ENCODE measurements at places on chromosomes 3 and 15. TPM values are rescaled to one million over a fixed set of nuclear protein-coding genes. Genes with fewer than 3 reads are reported as not detected.

DNA sequence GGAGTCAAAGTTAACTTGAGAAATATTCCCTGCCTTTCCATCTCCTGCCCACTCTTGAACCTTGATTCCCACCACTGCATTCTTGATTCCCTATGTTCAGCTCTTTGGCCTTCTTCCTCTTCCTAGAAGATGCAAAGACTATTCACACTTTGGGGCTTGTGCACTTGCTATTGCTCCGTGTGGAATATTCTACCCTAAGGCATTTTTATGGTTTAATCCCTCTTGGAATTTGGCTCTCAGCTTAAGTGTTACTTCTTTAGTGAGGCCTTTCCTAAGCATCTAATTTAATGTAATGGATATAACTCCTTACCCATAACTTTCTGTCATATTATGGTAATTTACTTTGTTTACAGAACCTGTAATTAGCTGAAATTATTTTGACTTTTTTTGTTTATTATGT, 318.9 kb upstream of the COL8A1 start:
- no peak for DNase-seq

PRR20G gene
- polyA plus RNA-seq = not detected

DNA sequence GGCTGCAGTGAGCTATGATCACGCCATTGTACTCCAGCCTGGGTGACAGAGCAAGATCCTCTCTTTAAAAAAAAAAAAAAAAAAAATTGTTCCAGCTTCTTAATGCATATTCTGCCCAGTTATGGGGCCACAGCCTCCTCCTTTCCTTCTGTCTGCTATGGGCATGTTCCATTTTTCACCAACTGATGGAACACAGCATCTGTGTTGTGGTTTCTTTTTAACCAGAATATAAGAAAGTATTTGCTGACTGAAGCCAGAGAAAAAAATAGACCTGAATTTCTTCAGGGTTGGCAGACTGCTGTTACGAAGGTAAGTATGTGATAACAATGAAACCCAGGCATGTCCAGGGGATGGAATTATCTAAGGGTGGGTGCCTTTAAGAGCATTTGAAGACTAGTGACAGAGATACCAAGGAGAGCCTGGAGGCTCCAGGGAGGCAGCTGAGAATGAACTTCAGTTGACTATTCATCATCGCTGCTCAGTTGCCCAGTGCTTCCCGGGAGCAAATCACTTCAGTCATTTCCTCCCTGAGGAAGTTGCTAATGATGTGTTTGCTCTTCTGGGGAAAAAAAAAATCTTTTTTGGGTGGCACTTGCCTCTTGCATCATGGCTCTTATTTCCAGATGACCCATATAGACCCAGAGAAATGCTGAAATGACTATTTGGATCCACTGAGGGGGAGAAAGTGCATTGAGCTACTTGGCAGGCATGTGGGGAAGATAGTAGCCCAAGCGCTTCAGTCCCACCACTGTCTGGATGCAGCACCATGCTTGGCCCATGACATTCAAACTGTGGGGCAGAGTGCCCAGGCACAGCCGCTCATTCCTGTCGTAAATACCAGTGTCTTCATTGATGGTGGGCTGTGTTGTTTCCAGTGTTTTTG, 14.5 kb downstream of the NCBP2 start:
- no peak for DNase-seq

CERS3 gene
- polyA plus RNA-seq = not detected

PFN2 gene
- 490 TPM for polyA plus RNA-seq

ETV5 gene
- 29.8 TPM for polyA plus RNA-seq

CACNA1D gene
- polyA plus RNA-seq = 9.1 TPM

KCNH8 gene
- polyA plus RNA-seq = 1.4 TPM

GRCh38 chr3:194009892-194010533, 125.9 kb upstream of the HES1 start:
- DNase-seq = no peak

DNA sequence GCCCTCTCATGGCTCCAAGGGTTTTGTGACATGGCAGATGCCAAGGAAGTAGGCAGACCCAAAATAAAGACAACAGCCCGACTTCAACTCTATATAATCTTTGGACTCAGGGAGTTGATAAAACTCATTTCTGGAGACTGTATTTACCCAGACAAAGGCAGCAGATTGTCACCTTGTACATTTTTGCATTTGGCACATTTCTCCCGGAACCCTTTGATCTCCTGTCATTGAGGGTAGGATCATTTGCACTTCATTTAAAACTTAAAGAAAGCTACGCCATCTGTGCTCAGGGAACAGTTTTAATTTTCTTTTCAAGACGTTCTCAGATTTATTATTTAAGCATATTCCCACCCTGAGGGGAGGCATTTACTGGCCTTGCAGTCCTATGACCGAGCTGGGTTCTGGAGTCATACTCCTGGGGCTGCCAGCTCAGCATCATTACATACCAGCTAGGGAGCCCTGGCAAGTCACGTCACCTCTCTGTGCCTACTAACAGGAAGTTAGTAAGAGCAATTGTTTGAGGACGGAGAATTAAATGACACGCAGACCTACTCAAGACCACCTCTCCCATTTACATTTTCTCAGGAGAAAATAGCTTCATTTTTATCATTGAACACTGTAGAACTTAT, 5.9 kb downstream of the CDCP1 start:
- no peak for DNase-seq

- DNase-seq = no peak
These were observed 46.2 kb upstream of the EPHA3 start for GRCh38 chr3:89061259-89061658.

SLC28A1 gene
- polyA plus RNA-seq = 7.4 TPM

CRYGS gene
- polyA plus RNA-seq = 5.6 TPM

NEK10 gene
- polyA plus RNA-seq = 2.2 TPM

DNAJC19 gene
- 78.2 TPM for polyA plus RNA-seq

DNA sequence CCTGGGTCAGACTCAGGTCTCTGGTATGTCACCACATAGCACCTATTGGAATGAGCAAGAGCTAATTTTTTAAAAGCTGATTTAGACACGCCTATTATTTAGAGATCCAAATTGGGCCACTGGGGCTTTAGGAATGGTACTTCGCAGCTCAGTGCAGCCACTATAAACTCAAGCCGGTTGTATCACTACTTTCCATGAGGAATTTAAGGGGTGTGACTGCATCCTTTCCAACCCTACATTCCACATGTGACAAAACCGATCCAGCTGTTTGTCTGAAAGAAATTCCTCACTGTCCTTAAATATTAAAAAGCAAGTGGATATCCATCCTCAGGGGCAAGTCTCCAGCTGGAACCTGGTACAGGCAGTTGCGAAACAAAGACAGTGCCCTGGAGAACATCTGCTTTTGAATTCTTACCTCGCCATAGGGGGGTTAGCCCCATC, 12.8 kb downstream of the VGLL3 start:
- DNase-seq = no peak

GRCh38 chr3:170753421-170754310, 116.3 kb downstream of the RPL22L1 start:
- no peak for DNase-seq

GRCh38 chr3:158954420-158954819, 152.6 kb downstream of the MFSD1 start:
- no peak for DNase-seq

GRCh38 chr3:159239059-159239458, 437.2 kb downstream of the MFSD1 start:
- no peak for DNase-seq

GRCh38 chr3:29026286-29026685, 254.6 kb upstream of the RBMS3 start:
- DNase-seq = no peak

DNA sequence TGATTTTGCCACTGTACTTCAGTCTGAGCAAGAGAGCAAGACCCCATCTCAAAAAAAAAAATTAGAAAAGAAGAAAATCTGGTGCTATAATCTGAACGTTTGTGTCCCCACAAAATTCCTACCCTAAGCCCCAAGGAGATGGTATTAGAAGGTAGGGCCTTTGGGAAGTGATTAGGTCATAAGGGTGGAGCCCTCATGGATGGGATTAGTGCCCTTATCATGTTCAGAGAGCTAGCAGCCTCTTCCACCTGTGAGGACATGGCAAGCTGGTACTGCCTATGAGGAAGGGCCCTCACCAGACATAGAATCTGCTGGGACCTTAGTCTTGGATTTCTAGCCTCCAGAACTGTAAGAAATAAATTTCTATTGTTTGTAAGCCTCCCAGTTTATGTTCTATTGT, 50.4 kb upstream of the FLNB start:
- no peak for DNase-seq

DNA sequence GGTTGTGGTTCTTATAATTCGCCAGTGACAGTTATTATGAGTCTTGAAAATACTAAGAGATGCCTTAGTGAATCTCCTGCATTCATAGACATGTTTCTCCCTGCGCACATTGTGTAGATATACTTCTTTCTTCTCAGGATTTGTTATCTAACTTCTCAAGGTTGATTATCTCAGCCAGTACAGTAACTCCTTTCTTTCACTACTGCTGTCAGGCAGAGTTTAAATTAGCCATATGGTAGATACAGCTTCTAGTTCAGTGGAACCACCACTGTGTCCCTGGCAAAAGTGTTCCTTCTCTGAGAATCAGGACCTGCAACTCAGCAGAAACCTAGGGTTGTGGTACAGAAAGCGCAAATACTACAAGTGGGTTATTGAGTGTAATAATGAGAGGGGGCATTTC, 175.0 kb upstream of the SGO1 start:
- no peak for DNase-seq

DNA sequence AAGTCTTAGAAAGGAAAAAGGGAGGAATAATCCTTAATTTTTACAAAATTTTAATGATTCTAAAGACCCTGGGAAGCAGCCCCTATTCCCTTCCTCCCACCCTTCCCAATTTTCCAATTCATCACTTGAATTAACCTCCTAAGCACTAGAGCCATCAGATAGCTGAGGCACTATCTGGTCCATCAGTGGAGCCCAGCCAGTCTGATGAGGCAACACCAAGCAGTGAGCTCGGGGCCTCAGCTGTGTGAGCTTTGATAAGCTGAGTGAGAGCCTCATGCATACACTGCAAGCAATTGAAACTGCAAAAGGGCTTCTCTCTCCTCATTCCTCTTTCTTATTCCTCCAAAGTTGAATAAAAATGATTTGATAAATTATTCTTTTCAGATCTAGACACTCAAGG, 31.9 kb downstream of the TUSC7 start:
- no peak for DNase-seq

DNA sequence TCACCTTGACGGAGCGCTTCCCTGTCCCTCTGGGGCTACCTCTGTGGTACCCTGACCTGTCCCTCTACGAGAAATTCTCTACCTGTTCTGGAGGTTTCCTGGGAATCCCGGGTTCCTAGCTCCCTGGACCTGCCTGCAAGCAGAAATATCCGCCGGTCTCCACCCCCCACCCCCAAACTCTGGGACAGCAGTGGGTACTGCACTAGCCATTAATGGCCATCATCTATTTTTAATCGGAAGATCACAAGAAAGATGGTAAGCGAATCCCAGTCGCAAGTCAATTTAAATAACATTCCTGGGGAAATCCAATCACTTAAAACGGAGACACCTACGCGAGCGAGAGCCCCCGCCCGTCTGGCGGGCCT, 429 bp upstream of the C3orf80 start:
- no peak for DNase-seq

SYNPR gene
- polyA plus RNA-seq = 0.14 TPM

DNA sequence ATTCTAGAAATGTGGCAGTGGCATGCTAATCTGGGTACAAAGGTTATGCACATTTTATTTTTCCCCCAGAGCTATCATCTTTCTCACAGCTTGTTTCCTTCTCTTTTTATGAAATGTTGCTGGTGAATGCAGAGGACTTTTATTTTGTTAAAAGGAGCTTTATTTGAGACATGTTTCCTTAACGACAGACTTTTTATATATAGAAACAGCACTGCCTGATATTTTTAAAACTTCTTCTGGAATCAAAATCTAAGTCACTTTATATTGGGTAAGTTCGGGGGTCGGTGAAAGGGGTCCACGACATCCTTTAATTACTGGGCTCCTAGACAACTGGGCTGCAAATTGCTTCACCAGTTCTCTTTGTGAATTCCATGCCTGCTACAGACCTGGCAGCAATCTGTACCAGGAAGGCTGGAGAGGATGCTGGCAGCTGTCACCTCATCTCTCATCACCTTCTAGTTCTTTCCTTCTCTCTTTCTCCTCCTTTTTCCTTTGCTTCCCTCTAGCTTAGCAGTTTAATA, 464.7 kb downstream of the PDCD6IP start:
- no peak for DNase-seq

GRCh38 chr3:49747792-49748480, 24.2 kb upstream of the GMPPB start:
- no peak for DNase-seq

DNA sequence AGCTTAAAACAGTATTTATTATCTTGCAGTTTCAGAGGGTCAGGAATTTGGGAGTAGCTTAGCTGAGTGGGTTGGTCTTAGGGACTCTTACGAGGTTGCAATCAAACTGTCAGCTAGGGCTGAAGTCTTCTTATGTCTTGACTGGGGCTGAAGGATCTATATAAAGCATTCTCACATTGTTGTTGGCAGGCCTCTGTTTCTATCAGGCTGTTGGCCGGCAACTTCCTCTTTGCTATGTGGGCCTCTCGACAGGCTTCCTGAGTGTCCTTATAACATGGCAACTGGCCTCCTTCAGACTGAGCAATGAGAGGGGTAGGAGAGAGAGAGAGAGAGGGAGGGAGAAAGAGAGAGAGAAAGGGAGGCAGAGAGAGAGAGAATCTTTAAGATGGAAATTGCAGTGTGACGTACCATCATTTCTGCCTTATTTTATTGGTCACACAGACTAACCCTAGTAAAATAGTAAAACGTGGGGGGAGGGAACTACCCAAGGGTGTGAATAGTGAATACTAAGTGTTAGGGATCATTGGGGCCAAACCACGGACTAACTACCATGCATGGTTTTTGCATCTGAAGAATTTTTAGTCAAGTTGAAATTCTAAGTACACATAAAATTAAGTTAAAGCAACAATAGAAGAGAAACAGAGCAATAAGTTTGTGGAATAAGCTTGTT, 16.1 kb downstream of the FGF7 start:
- DNase-seq = no peak

HIGD2B gene
- not detected for polyA plus RNA-seq

DCLK3 gene
- polyA plus RNA-seq = 0.89 TPM

FBXO45 gene
- polyA plus RNA-seq = 18.4 TPM

DNA sequence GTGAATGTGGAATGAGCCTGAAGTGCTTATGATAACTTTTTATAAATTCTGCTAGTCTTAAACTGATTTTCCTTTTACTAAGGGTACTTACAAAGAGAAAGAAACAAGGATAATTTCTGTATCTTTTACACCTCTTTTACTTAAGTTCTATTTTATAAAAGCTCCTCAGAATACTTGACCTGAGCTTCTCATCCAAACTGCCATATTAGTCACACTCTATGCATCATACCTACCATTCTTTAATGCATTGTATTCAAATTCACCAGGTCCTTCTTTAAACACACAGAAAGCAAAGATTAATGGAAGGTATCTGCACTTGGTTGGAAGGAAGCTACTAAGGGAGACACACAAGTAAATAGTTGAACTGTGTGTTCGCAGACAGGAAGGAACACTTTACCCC, 1.6 kb upstream of the TOPAZ1 start:
- no peak for DNase-seq

- DNase-seq = no peak
These were observed 257.0 kb downstream of the SV2B start for GRCh38 chr15:91357011-91357410.

CCDC33 gene
- polyA plus RNA-seq = 3.9 TPM

GRCh38 chr3:132180337-132180791, 136.8 kb upstream of the ACP3 start:
- peak; percentile 29 for DNase-seq

- no peak for DNase-seq
These were observed 25.3 kb upstream of the ARHGEF26 start for GRCh38 chr3:154095832-154096421.

Measured in right renal cortex interstitium (tissue), 3 donors.